ENCODE measurements at places on chromosomes 13 and 19.

- DNase-seq: no peak
Observed at GRCh38 chr19:12840091-12841079, 2.1 kb downstream of the MAST1 start.

DNA sequence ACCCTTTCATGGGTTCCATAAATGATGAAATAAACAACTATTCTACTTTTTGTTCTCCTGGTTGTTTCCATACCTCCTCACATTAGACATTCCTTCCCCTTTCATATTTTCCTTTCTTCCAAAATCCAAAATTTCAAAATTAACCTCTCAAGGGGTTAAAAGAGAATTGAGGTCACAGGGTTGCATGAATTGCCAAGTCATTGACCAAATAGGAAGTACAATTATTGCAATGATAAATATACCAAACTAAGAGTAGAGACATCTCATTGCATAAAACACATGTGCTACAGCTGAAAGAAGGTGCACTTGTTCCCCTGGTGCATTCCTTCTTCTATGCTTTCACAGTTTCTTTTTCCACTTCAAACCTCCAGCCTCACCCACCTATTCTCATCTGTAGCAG lies 136.1 kb downstream of the KCTD12 start:
- no peak for DNase-seq

- DNase-seq: no peak
Observed at GRCh38 chr13:110322126-110322827, 15.2 kb downstream of the COL4A2 start.

DNA sequence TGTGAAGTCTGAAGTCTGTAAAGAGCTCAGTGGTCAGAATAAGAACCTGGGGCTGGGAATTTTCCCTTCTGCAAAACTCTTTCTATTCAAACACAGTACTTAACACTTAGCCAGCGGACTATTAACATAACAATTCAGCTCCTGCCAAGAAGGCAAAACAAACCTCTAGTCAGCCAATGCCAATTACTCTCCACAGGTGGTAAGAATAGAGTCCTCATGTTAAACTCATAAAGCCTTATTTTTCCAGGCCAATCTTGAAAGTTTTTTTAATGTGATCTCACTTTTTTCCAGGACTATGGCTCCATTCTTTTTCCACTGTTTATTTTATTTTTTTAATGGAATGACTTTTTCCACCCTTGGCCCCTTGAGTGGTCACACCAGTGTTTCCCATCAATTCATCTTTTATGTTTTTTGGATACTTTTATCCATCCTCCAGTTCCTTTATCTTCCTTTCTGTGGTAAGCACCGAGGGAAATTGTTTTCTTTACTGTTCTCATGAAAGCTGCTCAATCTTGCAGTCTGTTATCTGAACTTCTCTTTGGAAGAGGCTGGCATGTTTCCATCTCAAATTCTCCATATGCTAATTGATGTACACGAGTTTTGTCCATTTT lies 217.3 kb downstream of the LHFPL6 start:
- no peak for DNase-seq

DNA sequence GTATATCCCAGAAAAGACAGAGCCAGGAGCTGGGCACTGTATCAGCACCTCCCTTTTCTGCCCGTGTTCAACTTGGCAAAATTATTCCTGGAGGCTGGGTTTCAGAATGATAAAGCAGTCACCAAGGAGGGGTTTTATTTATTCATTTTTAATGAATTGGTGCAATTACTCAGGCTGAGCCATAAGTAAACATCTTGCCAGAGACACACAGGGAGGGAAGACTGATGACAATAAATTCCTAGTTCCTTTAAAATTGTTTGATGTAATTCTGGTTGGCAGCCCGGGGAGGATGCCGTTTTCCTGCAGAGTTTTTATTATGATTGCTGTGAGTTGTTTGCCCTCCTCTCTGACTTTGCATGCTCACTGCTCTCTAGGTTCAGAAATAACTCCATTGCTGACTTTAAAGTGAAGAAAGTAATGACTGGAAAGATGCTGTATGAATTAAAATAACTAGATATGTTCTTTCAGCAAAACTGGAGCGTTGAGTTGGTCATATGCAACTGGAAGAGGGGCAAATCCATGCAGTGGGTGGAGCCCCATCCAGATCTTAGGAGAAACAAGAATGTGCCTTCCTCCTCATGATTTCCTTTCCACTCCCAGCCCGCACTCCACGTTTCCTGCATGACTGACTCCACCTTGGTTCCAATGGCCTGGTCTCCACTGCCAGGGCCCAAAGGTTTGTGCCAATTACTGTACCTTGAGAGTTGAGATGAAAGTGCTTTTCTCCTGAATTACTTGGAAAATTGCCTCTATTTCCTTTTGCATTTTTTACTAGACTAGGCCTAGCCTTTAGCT lies 182.1 kb downstream of the RFC3 start:
- no peak for DNase-seq

DNA sequence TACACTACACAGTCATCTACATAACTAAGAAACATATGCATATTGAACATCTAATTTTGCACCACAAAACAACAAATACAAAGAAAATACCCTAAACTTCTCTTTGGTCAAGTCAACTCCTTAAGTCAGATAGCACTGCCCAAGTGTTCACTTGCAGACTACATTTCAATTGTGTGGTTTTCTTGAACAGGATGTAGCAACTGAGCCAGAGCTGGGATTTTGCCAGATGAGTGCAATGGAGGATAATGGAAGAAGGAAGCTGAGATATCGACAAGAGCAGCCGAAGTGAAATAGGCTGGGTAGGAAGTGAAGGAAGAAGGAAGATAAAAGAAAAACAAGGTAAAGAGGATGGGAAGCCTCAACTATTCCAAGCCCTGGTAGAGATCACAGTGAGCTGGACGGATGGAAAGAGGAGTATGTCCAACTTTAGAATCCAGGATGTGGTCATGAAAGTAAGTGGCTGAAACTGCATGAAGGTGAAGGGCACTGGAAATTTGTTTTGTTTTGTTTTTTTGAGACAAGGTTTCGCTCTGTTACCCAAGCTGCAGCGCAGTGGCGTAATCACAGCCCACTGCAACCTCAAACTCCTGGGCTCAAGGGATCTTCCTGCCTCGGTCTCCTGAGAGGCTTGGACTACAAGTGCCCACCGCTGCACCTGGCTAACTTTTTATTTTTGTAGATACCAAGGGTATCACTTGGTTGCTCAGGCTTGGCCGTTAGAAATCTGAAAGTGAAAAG lies 15.0 kb downstream of the NUFIP1 start:
- no peak for DNase-seq

DNA sequence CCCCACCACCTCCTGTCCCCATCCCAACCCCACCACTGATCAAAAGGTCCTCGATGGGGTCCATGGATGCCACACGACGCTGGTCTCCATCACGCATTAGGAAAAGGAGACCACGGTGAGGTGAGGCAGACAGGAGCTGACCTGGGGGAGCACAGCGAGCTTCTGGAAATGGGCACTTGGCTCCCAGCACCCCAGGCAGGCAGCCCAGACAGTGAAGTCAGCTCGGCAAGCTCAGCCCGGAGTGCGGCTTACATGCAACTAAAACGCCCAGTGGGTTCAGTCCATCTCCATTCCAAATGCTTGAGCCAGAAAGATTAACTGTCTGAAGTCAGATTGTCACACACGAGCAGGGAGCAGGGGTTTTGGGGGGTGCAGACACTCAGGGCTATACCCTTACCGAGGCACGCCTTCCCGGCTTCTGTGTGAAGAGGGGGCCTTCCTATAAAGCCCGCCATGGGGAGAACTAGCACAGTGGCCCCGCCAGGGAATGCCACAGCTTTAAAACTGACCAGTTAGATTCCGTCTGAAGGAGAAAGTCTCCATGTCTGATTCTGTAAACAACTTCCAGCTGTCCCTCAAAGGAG lies 79.4 kb downstream of the SPACA7 start:
- DNase-seq: no peak

DNA sequence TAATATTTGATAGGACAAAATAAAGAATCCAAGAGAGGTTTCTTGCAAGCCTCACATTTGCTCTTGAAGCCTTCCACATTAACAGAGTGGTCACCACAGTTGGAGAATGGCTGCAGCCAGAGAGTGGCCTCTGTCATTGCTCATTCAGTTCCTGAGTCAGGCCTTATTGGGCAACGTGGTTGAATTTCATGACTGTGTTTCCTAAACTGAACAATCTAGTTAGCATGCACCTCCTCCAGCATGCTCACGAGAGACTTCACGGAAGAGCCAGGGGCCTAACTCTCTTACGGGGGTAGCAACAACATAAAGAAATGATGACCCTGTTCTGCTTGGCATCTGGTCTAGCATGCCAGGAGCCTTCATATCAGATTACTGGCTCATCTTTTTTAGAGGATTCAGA lies 9.6 kb upstream of the UBL3 start:
- DNase-seq: no peak

GRCh38 chr13:91722267-91722884 lies 324.0 kb downstream of the GPC5 start:
- DNase-seq: no peak

DNA sequence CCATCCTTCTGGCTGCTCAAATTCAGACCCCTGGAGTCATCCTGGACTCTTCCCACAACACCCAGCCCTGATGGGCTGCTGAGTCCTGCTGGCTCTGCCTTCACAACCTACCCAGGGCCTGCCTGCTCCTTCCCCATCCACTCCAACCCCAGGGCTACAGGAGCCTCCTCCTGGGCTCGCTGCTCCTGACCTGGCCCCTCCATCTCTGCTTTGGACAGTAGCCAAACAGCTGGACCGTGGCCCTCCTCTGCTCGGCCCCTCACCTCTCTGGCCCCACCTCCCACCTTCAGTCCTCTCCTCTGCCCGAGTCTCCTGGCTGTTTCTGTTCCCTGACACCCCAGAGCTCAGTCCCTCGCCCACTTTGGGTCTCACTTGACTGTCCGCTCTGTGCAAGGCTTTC lies 66.7 kb downstream of the CEBPG start:
- DNase-seq: no peak

DNA sequence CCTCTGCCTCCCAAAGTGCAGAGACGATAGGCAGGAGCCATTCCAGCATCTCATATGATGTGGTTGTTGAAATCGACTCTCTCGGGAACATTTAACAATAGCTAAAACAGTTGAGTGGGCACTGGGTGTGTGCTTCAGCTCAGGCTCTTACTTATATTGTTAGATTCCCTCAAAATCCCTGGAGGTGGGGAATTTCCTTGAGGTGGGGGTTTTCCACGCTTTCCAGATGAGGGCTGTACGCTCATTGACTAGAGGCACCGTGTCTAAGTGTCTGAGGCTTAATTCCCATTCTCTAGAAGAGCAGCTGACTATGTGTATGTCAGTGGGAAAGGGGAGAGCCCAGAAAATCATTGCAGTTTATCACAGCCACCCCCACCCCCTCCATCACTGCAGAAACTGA lies 10.8 kb upstream of the GRAMD1A start:
- DNase-seq: no peak

All from effector CD4-positive, alpha-beta T cell (primary cell).